Activated B cell treated with CpG ODN at 0.5 μM for 24 hours (primary cell): ENCODE measurements at places on chromosomes 3 and 15. TPM values are rescaled to one million over a fixed set of nuclear protein-coding genes. Genes with fewer than 3 reads are reported as not detected.

- H3K4me3 ChIP-seq, result peak overlapping the region; percentile 60
- H3K27me3 ChIP-seq, result no peaks in the 10 kb centered on the region
- H3K4me1 ChIP-seq, result peaks cover 50% of the 10 kb centered on the region
- peaks cover 15% of the 10 kb centered on the region for H3K36me3 ChIP-seq
Measured at GRCh38 chr3:150765949-150766720, 3.2 kb upstream of the SIAH2 start.

Gene CRABP1
- not detected in 2 replicates for total RNA-seq

DNA sequence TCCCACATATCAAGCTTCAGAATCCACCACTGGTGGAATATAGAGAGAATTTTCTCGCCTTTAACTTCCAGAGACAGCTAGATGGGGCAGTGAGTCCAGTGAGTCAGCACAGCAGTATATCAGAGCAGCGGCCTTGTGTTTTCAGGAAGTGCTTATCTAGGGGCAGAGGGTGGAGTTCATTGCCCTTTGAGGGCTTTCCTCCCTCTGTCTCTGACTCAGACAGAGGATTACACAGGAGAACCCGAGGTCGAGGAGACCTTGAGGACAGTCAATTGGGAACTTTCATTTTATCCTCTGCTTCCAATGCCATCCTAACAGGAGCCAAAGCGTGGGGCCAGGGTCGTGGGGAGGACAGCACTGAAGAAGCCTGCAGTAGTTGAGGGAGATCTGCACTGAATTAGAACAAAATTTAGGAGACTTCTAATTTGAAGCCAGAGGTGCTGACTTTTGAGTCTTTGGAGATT, 109.6 kb upstream of the UMPS start:
- no peak for DNase-seq
- no peak overlapping the region for H3K4me3 ChIP-seq
- peak overlapping the region; percentile 19 for H3K27ac ChIP-seq
- H3K36me3 ChIP-seq, result no peaks in the 10 kb centered on the region
- peaks cover 16% of the 10 kb centered on the region for H3K4me1 ChIP-seq

DNA sequence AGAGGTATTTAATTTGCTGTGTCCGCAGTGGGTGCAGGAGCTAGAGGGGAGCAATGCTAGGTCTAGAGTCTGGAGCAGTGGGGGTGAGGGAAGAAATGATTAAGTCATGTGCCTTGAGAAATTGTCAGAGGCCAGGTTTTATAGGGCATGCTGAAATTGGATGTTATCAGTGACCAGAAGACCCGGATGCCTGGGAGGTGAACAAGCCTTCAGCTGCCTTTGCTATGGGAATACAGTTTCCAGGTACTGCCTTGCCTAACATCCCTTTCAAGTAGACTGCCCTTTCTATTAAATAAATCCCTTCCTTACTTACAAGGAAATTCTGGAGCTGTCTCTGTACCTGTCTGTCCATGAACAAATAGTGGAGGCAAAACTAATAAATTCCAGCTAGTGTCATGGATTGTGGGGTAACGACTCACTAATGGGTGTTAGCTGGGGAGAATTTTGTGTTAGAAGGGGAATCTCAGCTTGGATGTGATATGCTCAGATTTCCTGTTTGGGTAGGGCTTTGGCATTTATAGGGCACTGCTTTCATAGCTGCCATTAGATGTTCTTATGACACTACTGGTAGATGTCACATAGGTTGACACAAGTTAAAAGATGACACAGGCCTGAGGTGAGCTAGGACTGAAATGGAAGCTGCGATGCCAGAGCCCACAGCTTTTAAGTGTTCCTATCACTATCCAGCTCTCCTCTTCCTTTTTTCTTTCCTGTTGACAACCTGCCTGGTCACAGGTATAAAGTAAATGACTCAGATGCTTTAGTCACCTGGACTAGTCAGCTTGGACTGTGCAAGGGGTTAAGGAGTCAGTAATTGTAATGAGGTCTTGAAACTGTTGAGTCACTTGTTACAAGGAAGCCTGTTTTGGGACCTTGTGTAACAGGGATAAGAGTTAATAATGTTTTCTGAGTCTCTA, 21.3 kb downstream of the CHD2 start:
- peaks cover 74% of the 10 kb centered on the region for H3K36me3 ChIP-seq
- peak overlapping the region; percentile 85 for H3K27ac ChIP-seq
- H3K4me3 ChIP-seq, result peak overlapping the region; percentile 5
- no peaks in the 10 kb centered on the region for H3K27me3 ChIP-seq
- H3K4me1 ChIP-seq, result peaks cover 69% of the 10 kb centered on the region

DNA sequence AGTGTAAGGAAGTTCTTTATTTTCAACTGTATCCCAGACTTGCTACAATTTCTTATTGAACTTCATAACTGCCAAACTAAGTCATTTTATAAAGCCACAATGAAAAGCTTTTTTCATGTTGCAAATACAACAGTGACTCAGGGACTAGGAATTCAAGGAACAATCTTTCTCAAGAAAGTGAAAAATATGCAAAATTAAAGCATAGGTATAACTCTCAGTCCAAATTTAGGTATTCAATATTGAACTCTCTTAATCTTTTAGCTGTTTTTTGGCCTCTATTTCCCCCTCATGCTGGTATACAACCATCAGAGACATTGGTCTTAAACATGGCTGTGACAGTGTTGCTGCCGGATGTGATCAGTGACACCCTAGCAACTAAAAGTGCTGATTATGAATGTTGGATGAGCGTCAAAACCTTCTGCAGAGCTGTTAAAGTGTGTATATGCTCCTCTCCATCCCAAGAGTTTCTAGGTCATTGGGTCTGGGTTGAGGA, 476.9 kb downstream of the ZNF385D start:
- H3K27me3 ChIP-seq, result no peaks in the 10 kb centered on the region
- no peaks in the 10 kb centered on the region for H3K36me3 ChIP-seq
- no peak overlapping the region for H3K4me3 ChIP-seq
- no peak overlapping the region for H3K27ac ChIP-seq
- H3K4me1 ChIP-seq, result no peaks in the 10 kb centered on the region
- no peak for DNase-seq

- H3K4me1 ChIP-seq, result peaks cover 63% of the 10 kb centered on the region
- no peaks in the 10 kb centered on the region for H3K27me3 ChIP-seq
- peak overlapping the region; percentile 56 for H3K4me3 ChIP-seq
Measured at GRCh38 chr3:112514527-112515128, 15.4 kb upstream of the BTLA start.

DNA sequence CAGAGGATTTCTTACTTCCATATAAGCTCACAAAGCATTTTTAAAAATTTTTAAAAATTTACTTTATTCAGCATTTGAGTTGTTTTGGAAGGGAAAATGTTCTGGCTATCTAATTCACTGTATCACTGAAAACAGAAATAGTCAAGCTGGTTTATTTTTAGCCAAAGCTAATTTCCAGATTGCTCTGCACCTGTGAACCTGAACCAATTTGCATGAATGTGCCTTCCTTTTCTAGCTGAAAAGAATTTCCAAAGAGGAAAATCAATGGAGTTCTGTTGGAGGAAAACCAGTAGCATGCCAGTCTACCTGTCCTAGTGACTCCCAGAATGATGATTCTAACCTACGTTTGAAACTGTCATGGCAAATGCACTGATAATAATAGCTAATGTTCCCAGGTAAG, 134.2 kb upstream of the LIPC start:
- H3K4me1 ChIP-seq, result no peaks in the 10 kb centered on the region
- no peak overlapping the region for H3K27ac ChIP-seq
- no peak overlapping the region for H3K4me3 ChIP-seq
- peaks cover 12% of the 10 kb centered on the region for H3K27me3 ChIP-seq
- no peak for DNase-seq
- H3K36me3 ChIP-seq, result no peaks in the 10 kb centered on the region

DNA sequence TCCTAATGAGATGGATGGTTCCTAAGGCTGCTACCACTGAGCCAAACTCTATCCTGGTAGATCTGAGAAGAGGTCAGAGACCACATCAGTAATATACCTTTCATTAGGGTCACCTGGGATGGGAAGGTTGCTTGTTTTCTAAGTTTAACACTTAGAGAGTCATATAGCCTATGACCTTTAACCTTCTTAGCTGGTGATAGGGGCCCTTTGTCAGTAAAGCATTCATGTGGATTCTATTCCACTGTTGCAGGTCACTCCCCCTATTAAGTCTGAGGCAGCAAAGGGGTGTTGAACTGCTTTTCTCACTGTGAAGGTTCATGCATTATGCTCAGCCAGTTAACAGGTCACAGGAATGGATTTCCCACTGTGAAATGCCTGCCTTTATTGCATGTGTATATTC, 6.1 kb upstream of the ZNF609 start:
- H3K36me3 ChIP-seq, result peaks cover 7% of the 10 kb centered on the region
- DNase-seq, result no peak
- H3K4me3 ChIP-seq, result no peak overlapping the region
- H3K27ac ChIP-seq, result no peak overlapping the region
- no peaks in the 10 kb centered on the region for H3K27me3 ChIP-seq
- H3K4me1 ChIP-seq, result peaks cover 29% of the 10 kb centered on the region

- no peaks in the 10 kb centered on the region for H3K27me3 ChIP-seq
- DNase-seq, result no peak
- H3K4me3 ChIP-seq, result no peak overlapping the region
Measured at GRCh38 chr3:94173673-94174434, 111.0 kb downstream of the NSUN3 start.

Gene MAGEF1
- 18.5 and 18.7 TPM in 2 replicates for total RNA-seq

Gene CDC25A
- total RNA-seq, result 1.7 and 1.8 TPM in 2 replicates

- H3K27me3 ChIP-seq, result no peaks in the 10 kb centered on the region
- H3K27ac ChIP-seq, result no peak overlapping the region
- no peak for DNase-seq
- peaks cover 7% of the 10 kb centered on the region for H3K4me1 ChIP-seq
- H3K36me3 ChIP-seq, result no peaks in the 10 kb centered on the region
Measured at GRCh38 chr3:16816048-16816780, 68.5 kb upstream of the PLCL2 start.

Gene EOMES
- total RNA-seq, result 0.10 TPM in 1 of 2 replicates, not detected in the other

Gene ALCAM
- 27.6 and 28.5 TPM in 2 replicates for total RNA-seq

Gene DHFR2
- total RNA-seq, result 4.3 and 5.0 TPM in 2 replicates

GRCh38 chr3:126983276-126983652, 349 bp downstream of the PLXNA1 start:
- peaks cover 1% of the 10 kb centered on the region for H3K36me3 ChIP-seq
- no peak overlapping the region for H3K27ac ChIP-seq
- H3K4me3 ChIP-seq, result no peak overlapping the region
- DNase-seq, result no peak

- H3K27ac ChIP-seq, result no peak overlapping the region
- H3K4me1 ChIP-seq, result no peaks in the 10 kb centered on the region
- no peaks in the 10 kb centered on the region for H3K36me3 ChIP-seq
Measured at GRCh38 chr3:99579965-99580364, 58.4 kb upstream of the COL8A1 start.

Gene NLGN1
- total RNA-seq, result not detected in 2 replicates

- H3K36me3 ChIP-seq, result peaks cover 17% of the 10 kb centered on the region
- H3K27ac ChIP-seq, result peak overlapping the region; percentile 75
- DNase-seq, result no peak
Measured at GRCh38 chr3:196344663-196345062, 6.5 kb upstream of the TM4SF19 start.

DNA sequence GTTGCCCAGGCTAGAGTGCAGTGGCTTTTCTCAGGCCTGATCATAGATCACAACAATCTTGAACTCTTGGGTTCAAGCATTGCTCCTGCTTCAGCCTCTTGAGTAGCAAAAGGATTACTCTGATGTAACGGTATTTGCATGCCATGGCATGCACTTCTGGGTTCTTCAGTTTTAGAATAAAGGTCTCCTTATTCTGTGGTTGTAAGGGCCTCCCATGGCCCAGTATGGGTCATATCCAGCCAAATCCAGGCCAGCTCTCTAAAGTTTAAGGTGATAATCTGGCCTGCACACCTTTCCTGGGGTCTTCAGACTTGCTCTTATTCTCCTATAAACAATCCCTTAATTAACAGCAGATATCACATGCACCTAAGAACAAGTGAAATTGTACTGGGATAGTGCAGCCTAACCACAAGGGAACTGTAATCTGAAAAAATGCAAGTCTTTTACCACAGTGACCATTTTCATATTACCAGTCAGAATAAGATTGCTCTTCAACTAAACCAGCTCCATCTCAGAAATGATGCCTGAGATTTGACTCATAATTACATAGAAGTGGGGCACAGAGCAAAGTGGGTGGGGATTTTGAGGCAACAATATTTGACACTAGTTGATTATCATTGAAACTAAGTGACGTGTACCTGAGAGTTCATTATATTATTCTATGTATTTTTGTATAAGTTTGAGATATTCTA, 25.4 kb downstream of the COMMD2 start:
- no peak for DNase-seq
- H3K4me1 ChIP-seq, result no peaks in the 10 kb centered on the region
- no peaks in the 10 kb centered on the region for H3K27me3 ChIP-seq
- no peaks in the 10 kb centered on the region for H3K36me3 ChIP-seq
- no peak overlapping the region for H3K27ac ChIP-seq

DNA sequence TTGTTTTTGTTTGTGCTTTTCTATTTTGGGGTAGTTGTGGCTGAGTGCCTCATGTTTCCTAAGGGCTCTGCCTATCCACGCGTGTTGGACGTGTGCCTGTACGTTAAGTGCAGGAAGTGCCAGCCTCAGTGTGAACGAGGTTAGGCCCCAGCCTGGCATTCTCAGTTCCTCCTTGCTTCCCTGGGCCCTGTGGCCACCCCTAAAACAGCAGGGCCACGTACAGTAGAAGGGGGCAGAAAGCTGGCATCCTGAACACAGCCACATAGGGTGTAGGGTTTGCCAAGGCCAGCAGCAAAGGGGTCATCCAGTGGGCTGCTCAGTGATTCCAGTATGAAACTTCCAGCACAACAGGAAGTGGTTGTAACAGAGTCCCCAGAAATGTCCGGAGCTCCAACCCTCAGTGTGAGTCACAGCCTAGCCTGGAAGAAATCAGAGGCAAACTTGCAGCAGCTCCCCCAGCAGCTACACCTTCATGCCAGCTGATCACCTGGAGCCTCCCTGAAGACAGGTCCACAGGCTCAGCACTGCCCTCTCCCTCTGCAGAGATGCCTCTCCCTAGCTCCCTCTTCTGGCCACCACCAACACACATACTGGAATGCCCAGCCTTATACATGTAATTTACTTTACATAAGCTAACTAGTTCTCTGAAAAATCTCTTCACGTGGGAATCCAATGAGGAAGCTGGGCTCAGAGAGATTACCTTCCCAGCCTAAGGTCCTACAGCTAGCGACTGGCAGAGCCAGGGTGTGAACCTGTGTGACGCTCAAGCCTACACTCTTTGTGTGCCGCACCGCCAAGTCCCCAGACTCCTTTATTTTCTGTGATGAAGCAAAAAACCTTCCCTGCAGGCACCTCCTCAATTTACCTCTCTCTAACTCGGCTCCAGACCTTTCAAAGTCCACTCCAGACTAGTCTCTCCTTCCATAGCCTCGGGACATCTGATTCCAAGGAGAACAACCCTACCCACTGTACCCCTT, 26.6 kb downstream of the ILDR1 start:
- peak; percentile 57 for DNase-seq
- peaks cover 99% of the 10 kb centered on the region for H3K4me1 ChIP-seq
- peak overlapping the region; percentile 85 for H3K27ac ChIP-seq
- no peaks in the 10 kb centered on the region for H3K36me3 ChIP-seq
- peak overlapping the region; percentile 47 for H3K4me3 ChIP-seq

Gene SLC28A2
- total RNA-seq, result not detected in 2 replicates

DNA sequence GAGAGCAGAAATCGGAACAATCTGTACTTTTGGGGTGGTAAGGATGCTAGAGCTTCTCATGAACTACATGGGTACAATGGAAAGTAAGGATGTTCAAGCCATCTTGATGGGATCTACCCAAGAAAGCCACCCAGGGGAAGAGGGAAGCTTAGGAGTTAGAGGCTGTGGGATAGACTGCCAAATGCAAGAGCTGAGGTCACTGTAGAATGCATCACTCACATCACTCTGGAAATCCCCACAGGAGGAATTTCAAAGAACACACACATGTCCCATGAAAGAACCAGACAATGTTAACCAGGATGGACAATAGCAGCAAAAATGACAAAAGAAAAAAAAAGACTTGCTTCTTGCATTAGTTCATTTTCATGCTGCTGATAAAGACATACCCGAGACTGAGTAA, 32.8 kb upstream of the UBE2E2 start:
- no peaks in the 10 kb centered on the region for H3K36me3 ChIP-seq
- H3K27me3 ChIP-seq, result peaks cover 5% of the 10 kb centered on the region
- no peak overlapping the region for H3K27ac ChIP-seq

Gene GOLGA6D
- total RNA-seq, result not detected in 2 replicates

Gene PLCB2
- 109 and 126 TPM in 2 replicates for total RNA-seq
